ENCODE measurements at places on chromosomes 13 and 19. TPM values are rescaled to one million over a fixed set of nuclear protein-coding genes. Genes with fewer than 3 reads are reported as not detected.
A peak's percentile ranks its signal among the peaks of the same experiment; 100 is the strongest.

Gene GDF15
- total RNA-seq = 33.3 TPM

Gene CA11
- 3.9 TPM for total RNA-seq

Gene GPR12
- not detected for total RNA-seq

Gene CEACAM5
- total RNA-seq = 5.8 TPM

DNA sequence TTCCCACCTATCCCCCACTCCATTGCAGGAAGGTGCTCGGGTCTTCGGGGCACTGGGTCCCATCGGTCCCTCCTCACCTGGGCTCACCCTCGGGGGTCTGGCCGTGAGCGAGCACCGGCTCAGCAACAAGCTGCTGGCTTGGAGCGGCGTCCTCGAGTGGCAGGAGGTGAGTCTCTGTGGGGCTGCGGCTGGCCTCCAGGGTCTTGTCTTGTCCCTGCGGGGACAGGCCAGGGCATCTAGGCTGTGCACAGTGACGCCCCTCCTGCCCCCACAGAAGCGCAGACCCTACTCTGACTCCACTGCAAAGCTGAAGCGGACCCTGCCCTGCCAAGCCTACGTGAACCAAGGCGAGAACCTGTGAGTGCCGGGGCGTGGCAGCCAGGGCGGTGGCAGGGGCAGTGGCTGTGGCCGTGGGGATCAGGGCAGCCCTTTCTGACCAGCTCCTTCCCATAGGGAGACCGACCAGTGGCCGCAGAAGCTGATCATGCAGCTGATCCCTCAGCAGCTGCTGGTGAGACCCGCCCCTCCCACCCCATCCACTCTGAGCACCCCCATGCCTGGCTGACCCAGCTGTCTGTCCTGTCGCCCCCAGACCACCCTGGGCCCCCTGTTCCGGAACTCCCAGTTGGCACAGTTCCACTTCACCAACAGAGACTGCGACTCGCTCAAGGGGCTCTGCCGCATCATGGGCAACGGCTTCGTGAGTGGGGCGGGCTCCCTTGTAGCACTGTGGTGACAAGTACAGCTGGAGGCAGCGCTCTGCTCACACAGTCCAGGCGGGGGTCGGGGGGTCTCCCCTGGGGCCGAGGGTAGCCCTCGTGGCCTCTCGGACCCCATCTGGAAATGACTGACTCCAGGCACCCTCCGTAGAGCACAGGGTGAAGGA is 3.7 kb downstream of the PTOV1 start:
- peak; percentile 57 for DNase-seq

DNA sequence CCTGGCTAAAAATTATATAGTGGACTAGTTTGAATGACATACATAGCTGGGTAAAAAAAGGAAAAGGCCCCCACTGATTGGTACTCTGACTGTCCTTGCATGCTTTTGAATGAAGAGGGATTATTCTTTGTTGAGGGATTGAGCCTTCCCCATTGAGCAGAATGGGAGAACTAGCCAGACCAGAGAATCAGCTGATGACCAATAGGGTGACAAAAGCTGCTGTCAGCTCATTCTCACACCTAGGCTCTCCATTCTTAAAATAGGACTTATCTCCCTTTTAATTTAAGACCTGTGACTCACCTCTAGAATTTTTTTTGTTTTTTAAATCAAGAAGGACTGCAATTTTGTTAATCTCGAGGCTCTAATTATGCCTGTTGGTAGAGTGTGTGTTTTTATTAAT is 79.3 kb downstream of the CRYL1 start:
- no peak for DNase-seq
